H9 (cell line): ENCODE measurements at places on chromosomes 2 and 18. TPM values are rescaled to one million over a fixed set of nuclear protein-coding genes. Genes with fewer than 3 reads are reported as not detected.

Gene CELF4
- 1.1 and 1.5 TPM in 2 replicates for total RNA-seq

Gene ZBTB7C
- total RNA-seq, result 0.33 and 0.39 TPM in 2 replicates

Gene C2orf92
- total RNA-seq, result 5.4 and 7.3 TPM in 2 replicates

Gene COL5A2
- total RNA-seq, result 10.5 and 13.6 TPM in 2 replicates

Gene COA5
- total RNA-seq, result 23.6 and 24.5 TPM in 2 replicates

Gene CCDC88A
- total RNA-seq, result 87.5 and 91.8 TPM in 2 replicates

Gene IL36B
- total RNA-seq, result not detected in 2 replicates

Gene ITGB6
- total RNA-seq, result not detected in 2 replicates

GRCh38 chr2:232437195-232437571 is 18.8 kb upstream of the ALPI start:
- peak; percentile 18 for DNase-seq

- DNase-seq, result no peak
These were observed 6.4 kb downstream of the STK17B start for GRCh38 chr2:196165016-196165415.

GRCh38 chr18:75376004-75376403 is 51.5 kb downstream of the SMIM21 start:
- no peak for DNase-seq

GRCh38 chr2:69589973-69590652 is 53.4 kb downstream of the AAK1 start:
- DNase-seq, result no peak

DNA sequence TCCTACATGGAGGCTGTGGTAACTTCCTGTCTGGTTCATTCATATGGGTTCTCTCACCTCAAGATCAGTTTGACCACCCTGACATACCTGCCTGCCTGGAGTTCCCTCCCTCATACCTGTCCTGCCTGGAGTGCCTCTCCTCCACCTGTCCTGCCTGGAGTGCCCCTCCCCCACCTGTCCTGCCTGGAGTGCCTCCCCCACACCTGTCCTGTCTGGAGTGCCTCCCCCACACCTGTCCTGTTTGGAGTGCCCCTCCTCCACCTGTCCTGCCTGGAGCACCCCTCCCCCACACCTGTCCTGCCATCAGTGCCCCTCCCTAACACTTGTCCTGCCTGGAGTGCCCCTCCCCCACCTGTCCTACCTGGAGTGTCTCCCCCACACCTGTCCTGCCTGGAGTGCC is 461.9 kb downstream of the PTPRM start:
- DNase-seq, result peak; percentile 65

DNA sequence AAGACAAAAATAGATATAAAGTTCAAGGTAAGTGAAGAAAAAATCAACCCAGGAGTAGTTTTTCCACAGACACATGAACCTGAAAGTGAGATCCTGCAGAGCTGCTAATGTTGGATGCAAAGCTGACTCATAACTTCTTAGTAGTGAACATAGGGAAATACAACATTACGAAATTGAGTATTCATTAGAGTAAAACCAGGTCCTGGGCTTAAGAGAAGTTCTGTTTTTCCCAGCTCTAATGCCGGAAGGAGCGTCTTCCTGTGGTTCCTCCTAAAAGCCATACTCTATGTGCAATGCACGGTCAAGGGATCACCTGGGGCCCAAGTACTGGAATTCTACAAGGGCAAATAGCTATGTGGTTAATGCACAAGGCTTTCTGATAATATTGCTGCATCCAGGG is 141.7 kb downstream of the RBMS1 start:
- no peak for DNase-seq

GRCh38 chr18:71798986-71799673 is 745.0 kb downstream of the CBLN2 start:
- DNase-seq, result no peak

- no peak for DNase-seq
These were observed 67.5 kb downstream of the PDK1 start for GRCh38 chr2:172623249-172623965.

GRCh38 chr2:179467111-179467510 is 202.5 kb upstream of the SESTD1 start:
- no peak for DNase-seq

GRCh38 chr2:59196491-59196890 is 955.4 kb upstream of the FANCL start:
- no peak for DNase-seq

DNA sequence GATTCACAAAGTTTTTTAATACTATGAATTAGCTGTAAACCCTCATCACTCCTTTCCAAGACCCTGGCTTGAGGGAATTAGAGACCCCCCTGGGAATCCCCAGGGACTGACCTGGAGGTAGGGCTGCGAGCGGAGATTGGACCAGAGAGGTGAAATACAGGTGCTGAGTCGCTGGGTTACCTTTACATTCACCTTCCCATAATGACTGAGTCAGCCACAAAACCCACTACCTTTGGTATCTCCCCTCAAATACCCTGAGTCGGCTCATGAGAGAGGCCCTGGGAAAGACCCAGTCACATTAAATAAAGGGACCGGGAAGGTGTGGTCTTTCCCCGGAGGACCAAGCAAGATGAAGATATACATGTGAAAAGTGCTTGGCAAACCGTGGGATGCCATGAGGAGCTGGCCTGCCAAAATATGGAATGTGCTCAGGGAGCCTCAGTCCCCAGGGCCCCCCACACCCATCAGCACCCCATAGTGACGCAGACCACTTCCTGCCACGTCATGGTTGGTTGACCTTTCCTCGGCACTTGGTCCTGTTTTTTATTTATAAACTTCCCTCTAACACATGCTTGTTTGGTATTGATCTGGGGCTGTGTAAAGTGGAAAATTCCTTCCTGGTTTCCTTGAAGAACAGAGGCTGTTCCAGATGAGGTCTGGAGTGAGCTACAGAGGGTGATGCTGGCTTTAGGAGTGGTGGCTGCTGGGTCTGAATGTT is 51.4 kb downstream of the IL1RL2 start:
- DNase-seq, result no peak

DNA sequence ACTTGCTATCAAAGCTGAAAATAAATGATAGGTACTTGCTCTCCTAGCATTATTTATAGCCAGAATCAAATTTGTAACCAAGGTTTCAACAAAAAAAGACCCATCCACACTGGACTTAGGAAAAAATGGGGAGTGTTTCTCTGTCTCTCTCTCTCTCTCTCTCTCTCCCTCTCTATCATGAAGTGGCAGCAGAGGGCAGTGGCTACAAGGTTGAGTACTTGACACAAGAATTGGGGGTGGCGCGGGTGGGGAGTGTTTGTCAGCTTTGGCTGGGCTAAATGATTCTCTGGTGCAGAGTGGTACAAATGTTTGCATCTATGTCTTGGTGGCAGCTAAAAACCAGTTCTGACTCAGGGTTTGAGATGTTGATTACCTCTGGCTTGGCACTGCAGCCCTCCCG is 85.0 kb downstream of the RBM43 start:
- DNase-seq, result peak; percentile 36
